ENCODE measurements at places on chromosomes 7 and 10. TPM values are rescaled to one million over a fixed set of nuclear protein-coding genes. Genes with fewer than 3 reads are reported as not detected.

The SPDYE1 gene
- total RNA-seq = not detected

The OPN4 gene
- not detected for total RNA-seq

The LAMB4 gene
- 0.28 TPM for total RNA-seq

The FAM221A gene
- total RNA-seq = 1.7 TPM

The CYP3A4 gene
- not detected for total RNA-seq

The NUPR2 gene
- total RNA-seq = not detected

The ASB4 gene
- under 0.01 TPM for total RNA-seq

The PTF1A gene
- total RNA-seq = not detected

The ASB10 gene
- total RNA-seq = not detected

The TMEM213 gene
- not detected for total RNA-seq
